Activated naive CD8-positive, alpha-beta T cell treated with anti-CD3 and anti-CD28 coated beads, Interleukin-2, amount 10 ng/mL, durations not matched to agents 7 days and 5 days (primary cell): ENCODE measurements at places on chromosomes 7 and 10. TPM values are rescaled to one million over a fixed set of nuclear protein-coding genes. Genes with fewer than 3 reads are reported as not detected.

The GPR37 gene
- not detected for total RNA-seq

The AGR2 gene
- not detected for total RNA-seq

The CHST3 gene
- not detected for total RNA-seq

The CYP17A1 gene
- total RNA-seq: not detected

The CELF2 gene
- 168 TPM for total RNA-seq

The WNT2 gene
- total RNA-seq: not detected

The MKI67 gene
- total RNA-seq: 280 TPM
